Activated CD4-positive, alpha-beta T cell treated with anti-CD3 and anti-CD28 coated beads, Interleukin-2, amount 10 ng/mL, durations not matched to agents 7 days and 5 days (primary cell): ENCODE measurements at places on chromosomes 16 and 17.

DNA sequence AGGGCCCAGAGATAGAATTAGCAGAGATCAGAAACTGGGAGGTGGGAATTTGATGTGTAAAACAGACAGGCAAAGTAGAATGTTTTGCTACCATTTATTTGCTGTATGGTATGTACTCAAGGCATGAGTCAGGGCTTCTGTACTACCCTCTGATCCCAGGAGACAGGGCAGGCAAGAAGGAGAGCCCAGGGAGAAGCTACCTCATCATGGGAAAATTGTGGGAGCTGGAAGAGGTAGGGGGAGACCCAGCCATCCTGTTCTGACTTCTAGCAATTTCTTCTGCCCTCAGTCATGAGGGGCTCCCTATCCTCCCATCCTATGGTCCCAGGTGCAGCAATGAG is 1.7 kb upstream of the PIGS start:
- no peak for DNase-seq

- no peak for DNase-seq
Measured at GRCh38 chr16:57775661-57776469, 26.4 kb downstream of the KIFC3 start.

DNA sequence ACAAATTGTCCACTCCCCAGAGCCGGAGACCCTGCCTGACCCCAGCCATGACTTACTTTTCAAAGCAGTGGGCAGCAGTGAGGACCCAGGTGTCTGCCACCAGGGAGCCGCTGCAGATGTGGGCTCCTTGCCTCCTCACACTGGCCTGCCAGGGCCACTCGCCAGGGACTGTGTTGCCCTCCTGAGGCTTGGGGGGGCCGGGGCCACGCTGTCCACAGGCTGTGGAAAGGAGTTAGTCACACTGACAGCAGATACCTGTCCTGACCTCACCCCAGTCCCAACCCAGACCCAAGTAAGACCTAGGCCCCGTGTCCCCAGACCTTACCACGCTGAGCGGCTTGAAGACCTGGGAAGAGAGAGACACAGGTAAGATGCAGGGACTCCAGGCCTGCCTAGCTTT is 1.3 kb downstream of the PRSS53 start:
- no peak for DNase-seq

DNA sequence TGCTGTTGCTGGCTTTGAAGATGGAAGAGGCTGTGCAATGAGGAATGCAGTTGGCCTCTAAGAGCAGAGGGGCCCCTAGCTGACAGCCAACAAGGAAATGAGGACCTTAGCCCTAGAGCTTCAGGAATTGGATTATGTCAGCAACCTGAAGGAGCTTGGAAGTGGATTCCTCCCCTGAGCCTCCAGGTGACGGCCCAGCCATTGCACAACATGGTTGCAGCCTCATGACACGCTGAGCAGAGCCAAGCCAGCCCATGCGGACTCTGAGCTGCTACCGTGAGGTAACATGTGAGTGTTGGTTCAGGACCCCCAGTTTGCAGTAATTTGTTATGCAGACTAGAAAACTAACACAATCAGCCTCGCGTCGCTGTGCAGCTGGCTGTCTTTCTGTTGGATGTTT is 20.2 kb downstream of the CCDC42 start:
- DNase-seq = no peak

DNA sequence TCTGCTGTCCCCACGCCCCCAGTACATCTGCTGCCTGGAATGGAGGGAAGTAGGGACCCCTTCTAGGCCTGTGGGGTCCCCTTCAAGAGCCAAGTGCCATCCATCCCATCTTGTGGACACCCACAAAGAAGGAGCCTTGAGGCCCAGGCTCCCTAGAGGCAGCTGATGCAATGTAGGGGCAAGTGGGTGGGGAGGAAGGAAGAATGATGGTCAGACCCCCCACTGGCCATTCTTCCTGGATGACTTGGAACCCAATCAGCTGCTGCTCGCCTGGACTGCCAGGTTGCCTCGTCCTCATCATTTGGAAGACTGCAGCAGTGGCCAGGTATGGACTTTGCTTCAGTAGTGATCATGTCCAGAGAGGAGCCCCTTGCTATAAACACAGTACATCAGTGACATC is 48.9 kb downstream of the SMPD3 start:
- DNase-seq = no peak

- no peak for DNase-seq
Measured at GRCh38 chr16:14502932-14503741, 126.9 kb downstream of the PARN start.

- no peak for DNase-seq
Measured at GRCh38 chr16:15811481-15812400, 45.1 kb downstream of the MYH11 start.

GRCh38 chr17:5099271-5099670 is 12.4 kb downstream of the ZNF232 start:
- no peak for DNase-seq

GRCh38 chr17:30332057-30332542 is 1.8 kb downstream of the TMIGD1 start:
- peak; percentile 62 for DNase-seq

DNA sequence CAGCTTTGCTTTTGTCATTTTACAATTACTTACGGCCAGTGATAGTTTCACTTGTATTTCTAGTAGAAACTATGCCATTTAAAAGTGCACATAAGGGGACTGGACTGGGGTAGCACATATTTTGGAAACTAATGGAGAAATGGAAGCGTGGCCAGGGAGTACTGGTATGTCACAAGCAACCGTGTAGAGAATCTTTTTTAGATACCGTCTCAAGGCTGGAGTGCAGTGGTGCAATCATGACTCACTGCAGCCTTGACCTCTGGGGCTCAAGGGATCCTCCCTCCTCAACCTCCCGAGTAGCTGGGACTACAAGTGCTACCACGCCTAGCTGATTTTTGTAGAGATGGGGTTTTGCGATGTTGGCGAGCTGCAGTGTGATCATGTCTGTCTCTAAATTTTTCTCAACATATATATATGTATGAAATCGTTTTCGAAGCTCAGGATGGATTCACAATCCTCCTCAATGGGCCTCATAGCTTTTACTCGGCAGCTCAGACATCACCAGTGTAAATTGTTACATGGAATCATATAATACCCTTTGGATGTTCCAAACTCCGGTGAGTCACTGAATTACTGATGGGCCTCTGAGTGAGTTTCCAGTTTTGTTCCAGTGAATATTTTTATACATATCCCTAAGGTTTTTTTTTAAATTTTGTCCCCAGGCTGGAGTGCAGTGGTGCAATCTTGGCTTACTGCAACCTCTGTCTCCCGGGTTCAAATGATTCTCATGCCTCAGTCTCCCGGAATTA is 51.7 kb downstream of the ZNF778 start:
- no peak for DNase-seq

- DNase-seq = no peak
Measured at GRCh38 chr16:2829501-2830354, at the start of gene ZG16B. Gene ZG16B (plus strand): TSS chr16:2830303. CDS start chr16:2830442, 139 bp downstream.

DNA sequence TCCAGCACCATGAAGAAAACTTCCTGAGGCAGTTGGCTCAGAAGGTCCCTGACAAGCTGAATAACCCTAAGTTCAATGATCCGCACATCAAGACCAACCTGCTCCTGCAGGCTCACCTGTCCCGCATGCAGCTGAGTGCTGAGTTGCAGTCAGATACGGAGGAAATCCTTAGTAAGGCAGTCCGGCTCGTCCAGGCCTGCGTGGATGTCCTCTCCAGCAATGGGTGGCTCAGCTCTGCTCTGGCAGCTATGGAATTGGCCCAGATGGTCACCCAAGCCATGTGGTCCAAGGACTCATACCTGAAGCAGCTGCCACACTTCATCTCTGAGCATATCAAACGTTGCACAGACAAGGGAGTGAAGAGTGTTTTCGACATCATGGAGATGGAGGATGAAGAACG is 88.4 kb upstream of the SMURF2 start:
- DNase-seq = no peak

DNA sequence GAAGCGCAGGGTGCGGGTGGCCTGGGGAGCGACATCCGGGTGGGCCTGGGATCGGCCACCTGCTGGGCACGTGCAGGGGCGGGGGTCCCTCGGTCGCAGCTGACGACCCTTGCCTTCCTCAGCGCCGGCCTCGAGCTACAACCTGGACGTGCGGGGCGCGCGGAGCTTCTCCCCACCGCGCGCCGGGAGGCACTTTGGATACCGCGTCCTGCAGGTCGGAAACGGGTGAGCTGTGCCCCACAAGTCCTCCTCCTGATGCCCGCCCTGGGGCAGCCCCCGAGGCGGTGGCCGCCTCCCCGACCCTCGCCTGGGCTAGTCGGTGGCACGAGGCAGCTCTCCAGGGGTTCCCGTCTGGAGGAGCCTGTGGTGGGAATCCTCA is 1.5 kb downstream of the ITGAL start:
- DNase-seq = no peak

- DNase-seq = no peak
Measured at GRCh38 chr16:75116081-75116910, at the start of gene LDHD. Gene LDHD (minus strand): TSS chr16:75116780. CDS start chr16:75116720, 60 bp downstream.

- no peak for DNase-seq
Measured at GRCh38 chr16:88617268-88618031, 20.9 kb upstream of the IL17C start.

GRCh38 chr16:81040842-81041241 is 5.2 kb downstream of the ATMIN start:
- DNase-seq = no peak

DNA sequence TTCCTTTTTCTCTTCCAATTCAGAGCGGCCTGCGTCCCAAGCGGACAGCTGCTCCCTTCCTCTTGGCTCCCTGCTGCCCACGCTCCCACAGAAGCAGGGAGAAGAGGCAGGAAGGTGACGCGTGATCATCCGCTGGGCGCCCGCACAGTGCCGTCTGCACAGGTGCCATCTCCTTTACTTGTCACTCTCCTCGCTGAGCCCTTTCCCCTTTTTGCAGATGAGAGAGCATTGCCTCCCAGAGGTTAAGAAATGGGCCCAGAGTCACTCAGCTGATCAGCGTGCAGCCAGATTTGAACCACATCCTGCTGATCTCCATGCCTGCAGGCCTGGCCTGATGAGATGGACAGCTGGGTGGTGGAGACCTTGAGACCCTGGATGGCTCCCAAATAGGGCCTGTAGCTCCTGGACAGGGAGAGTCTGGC is 299.8 kb downstream of the SEC14L1 start:
- DNase-seq = peak; percentile 60

GRCh38 chr16:74778646-74779045 is 4.0 kb upstream of the FA2H start:
- DNase-seq = no peak

GRCh38 chr16:3580686-3581085 is 3.5 kb upstream of the NLRC3 start:
- DNase-seq = no peak

- DNase-seq = no peak
Measured at GRCh38 chr16:88526008-88526905, 43.9 kb upstream of the ZC3H18 start.

DNA sequence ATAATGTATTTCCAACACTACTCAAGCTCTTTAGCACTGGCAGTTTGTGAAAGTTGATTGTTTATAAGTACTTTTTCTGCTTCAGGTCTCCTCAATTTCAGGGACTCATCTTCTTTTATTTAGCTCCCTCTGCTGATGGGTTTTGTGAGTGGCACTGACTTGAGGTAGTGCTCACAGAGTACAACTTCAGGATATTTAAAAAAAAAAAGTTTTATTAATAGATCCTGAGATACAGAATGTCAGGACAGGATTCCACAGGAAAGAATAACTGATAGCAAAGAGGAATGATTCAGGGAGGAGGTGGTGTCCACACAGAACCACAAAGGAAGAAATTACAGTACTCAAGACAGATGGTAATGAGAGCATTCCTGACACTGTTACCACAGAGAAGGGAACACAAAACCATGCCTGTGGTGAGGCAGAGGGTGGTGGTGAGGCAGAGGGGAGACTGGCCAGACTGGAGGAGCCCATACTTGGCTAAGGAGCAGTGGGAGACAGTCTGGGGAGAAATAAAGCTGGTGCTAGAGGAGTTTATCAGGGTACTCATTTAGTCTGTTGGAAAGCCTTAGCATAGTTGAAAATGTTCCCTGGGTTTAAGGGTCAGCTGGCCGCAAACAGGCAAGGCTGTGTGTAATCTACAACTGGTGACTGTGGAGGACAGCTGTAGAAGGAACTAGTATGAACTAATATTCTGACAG is 63.7 kb downstream of the SPAG9 start:
- DNase-seq = peak; percentile 56

DNA sequence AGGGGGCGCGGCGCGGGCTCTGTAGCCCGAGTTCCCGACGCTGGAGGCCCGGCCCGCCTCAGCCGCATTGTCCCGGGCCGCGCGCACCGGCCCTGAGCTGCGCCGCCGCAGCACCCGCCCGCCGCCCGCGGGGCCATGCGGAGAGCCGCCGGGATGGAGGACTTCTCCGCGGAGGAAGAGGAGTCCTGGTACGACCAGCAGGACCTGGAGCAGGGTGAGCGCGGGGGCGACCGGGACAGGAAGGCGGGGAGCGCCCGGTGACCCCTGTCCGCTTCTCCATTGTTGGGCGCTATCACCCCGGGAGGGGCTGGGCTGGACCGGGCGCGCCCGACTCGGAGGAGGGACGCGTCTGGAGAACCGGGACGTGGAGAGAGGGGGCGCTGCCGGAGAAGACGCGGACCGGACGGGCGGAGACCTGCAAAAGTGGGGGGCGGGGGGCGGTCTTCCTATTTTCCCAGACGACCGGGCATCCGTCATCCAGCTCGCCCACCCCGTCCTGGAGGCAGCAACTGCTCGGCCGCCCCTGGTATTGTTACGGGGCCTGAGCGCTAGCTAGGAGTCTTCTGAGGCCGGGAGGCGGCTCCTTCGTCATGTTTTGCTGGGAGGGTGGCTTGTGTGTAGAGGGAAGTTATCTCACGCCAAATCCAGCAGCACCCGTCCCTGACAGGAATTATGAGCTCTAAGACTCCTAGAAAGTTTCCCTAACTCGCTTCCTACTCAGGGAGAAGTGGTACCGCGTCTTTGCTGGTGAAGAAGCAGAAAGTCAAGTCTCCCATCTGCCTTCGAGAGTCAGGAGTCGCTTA is 678 bp downstream of the CDR2L start:
- DNase-seq = no peak

GRCh38 chr17:3771140-3771539 is 29.8 kb downstream of the ITGAE start:
- DNase-seq = no peak

DNA sequence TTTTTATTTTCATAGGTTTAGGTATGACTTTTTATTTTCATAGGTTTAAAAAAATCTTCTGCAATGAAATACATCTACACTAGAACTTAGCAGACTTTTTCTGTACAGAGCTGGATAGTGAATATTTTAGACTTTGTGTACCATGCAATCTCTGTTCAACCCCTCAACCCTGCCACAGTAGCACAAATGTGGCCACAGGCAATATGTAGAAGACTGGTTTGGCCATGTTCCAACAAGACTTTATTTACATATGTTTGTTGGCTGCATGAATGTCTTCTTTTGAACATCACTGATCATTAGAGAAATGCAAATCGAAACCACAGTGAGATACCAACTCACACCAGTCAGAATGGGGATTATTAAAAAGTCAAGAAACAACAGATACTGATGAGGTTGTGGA is 229.2 kb downstream of the SHISA9 start:
- no peak for DNase-seq
